Activated gamma-delta T cell treated with anti-CD3 and anti-CD28 coated beads, Interleukin-2, amount 50 U/mL, for 16 hours (primary cell): ENCODE measurements at places on chromosomes 6 and 20.

DNA sequence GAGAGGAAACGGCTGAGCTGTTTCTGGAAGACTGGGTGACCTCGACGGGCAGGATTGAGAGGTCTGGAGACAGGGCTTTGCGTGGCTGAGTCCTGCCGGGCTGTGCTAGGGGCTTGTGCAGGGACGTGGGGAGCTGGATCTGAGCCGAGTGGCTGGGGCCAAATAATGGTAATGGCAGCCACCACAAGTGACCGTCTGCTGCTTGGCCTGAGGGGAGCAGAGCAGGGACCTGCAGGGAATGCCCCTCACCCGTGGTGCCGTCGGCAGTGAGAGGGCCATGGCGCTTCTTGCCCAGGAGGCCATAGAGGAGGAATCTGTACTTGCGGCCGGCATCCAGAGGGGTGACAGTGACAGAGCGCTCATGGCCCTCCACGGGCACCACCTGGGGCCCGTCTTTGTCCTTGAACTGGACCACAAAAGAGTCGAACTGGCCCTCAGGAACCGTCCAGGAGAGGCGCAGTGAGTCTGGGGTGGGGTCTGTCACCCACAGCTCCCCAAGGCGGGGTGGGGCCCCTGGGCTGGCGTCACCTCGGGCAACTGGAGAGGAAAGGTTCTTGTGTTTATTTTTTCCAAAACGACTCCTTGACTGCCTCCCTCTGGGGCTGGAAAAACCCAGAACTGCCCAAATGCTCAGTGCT, 31.8 kb downstream of the CYP21A2 start:
- DNase-seq, result no peak

- DNase-seq, result no peak
Measured at GRCh38 chr20:53080969-53081871, 109.1 kb downstream of the TSHZ2 start.

DNA sequence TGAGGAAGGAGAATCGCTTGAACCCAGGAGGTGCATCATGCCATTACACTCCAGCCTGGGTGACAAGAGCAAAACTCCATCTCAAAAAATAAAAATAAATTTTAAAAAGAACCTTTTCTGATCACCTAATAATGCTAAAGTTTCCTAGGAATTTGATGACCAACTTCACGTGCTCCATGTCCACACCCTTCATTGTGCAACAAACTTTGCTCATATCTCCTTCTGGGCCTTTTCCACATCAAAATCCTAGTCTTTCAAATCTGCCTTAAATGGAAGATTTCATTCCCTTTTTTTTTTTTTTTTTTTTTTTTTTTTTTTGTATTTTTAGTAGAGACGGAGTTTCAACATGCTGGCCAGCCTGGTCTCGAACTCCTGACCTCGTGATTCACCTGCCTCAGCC, 112.5 kb upstream of the LOC128125822 start:
- DNase-seq, result no peak

GRCh38 chr6:116572162-116572561, 858 bp downstream of the RWDD1 start:
- no peak for DNase-seq

DNA sequence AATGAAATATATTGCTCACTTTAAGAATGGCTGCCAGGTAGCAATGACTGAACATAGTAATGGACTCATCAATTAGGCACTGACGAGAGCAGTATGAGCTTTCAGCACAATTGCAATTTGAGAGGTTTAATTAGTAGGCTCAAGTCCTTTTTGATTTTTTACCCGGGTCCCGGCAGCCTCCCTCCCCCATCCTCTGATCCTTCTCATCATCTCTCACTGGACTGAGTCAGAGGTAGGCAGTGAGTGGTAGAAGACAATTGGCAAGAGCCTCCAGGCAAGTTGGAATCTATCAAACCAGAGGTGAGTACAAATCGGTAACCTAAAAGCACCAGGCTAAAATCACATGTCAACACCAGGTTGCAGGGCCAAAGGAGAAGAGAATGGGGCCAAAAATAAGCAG, 107.9 kb downstream of the DCDC2 start:
- DNase-seq, result no peak
